ENCODE measurements at places on chromosomes 12 and 14. TPM values are rescaled to one million over a fixed set of nuclear protein-coding genes. Genes with fewer than 3 reads are reported as not detected.
A peak's percentile ranks its signal among the peaks of the same experiment; 100 is the strongest.

Gene IL26
- total RNA-seq = not detected

Gene RDH12
- total RNA-seq = 0.38 TPM

GRCh38 chr14:51442513-51443175 is 202.6 kb downstream of the TMX1 start:
- H3K36me3 ChIP-seq = no peaks in the 10 kb centered on the region
- peak overlapping the region; percentile 0 for H3K27ac ChIP-seq
- DNase-seq = peak; percentile 41
- H3K27me3 ChIP-seq = no peaks in the 10 kb centered on the region
- no peak overlapping the region for H3K4me3 ChIP-seq
- H3K4me1 ChIP-seq = peaks cover 32% of the 10 kb centered on the region

DNA sequence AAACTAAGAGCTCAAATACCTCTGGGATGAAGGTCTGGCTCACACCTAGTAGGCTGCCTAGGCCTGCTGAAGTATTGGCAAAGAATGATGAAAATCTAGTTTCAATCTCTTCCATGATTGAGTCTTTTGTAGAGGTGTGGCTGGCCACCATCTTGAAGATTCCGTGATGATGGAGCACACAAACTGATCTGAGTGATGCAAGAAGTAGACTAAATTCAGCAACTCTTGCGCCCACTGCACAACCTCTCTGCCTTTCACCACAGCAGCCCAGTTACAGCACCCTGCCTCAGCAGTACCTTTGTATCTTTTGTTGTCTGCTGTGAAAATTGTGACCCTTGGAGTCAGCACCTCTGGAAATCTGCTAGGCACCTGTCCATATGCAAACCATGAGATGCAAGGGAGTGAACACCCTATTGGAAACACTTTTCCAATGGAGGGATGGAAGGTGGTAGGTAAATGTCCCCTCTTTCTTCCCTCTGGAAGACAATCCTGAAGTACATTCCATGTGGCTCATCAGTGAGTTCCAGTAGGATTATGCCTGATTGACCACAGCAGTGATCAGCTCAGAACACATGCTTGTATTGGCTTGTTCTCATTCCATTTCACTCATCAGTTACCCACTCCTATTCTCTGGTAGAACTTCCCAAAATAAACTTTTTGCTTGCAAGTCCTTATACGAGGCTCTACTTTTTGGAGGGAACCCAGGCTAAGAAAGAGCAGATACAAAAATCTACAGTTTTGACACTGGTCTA is 58.6 kb downstream of the BTBD7 start:
- no peak for DNase-seq
- H3K27ac ChIP-seq = no peak overlapping the region
- no peak overlapping the region for H3K4me3 ChIP-seq
- H3K4me1 ChIP-seq = peaks cover 12% of the 10 kb centered on the region

DNA sequence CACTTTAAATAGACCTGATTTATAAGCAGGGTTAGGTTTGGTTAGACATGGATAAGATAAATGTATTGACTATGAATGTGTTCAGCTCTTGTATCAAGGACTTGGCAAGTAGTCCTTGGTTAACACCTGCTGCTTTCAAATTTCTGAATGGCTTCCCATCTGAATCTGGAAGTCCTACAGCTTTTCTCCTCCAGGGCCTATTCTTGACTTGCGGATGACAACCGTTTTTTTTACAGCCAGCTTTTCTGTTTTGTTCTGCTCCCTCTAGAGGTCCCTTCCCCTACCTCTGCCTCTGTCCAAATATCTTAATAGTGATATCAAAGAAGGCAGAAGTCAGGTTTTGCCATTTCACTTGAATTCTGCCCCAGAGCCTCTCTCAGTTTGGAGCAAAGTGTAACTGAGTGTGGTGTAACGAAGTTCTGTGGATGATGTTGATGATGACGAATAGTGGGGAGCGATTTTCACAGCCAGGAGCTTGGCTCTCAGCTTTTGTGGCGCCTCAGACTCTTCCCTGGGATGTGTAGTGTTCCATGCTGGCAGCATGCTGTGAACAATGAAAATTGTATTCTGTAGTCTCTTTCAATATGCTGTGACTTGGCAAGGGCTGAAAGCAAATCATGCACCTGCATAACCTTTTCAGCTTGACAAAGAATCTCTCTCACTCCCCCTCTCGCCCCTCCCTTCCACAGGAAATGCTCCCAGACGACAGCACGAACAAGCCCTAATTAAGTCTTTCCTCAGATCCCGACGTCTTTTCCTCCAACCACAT is 5.0 kb upstream of the SLC4A8 start:
- no peak overlapping the region for H3K4me3 ChIP-seq
- DNase-seq = no peak
- H3K36me3 ChIP-seq = no peaks in the 10 kb centered on the region
- H3K27ac ChIP-seq = no peak overlapping the region
- no peaks in the 10 kb centered on the region for H3K4me1 ChIP-seq
- peaks cover 32% of the 10 kb centered on the region for H3K27me3 ChIP-seq

DNA sequence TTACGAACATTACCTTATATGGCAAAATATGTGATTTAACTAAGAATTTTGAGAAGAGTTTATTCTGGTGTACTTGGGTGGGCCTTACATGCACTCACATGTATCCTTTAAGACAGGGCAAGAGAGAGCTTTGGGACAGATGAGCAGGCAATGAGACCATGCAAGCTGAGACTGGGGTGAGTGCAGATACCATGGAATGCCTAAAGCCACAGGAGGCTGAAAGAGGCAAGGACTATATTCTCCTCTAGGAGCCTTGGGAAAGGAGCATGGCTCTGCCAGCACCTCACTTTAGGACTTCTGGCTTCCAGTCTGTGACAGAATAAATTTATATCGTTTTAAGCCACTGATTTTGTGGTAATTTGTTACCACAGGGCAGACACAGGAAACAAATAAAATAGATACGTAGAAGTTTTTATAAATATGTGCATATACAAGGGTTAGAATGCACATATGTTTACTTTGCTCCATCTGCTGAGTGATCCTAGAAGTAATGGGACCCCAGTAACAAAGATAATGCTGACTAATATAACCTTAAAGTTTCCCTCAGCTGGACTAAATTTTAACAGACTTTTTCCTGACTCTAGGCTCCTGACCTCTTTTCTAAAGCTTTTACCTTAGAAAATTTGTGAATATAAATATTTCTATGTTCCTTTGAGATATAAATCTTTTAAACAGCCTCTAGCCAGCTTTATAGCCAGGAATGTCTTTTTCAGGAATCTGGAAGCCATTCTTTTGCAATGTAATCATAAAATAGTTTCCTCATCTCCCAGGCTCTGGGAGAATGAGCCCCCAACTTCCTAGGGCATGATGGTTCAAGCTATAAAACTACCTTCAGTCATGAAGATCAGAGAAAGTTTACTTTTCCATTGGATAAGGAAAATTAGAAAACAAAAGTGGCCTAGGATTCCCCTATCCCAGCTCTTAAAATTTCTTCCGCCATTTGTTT is 216.8 kb downstream of the PPFIA2 start:
- H3K4me1 ChIP-seq = no peaks in the 10 kb centered on the region
- no peak overlapping the region for H3K4me3 ChIP-seq
- H3K27ac ChIP-seq = no peak overlapping the region

DNA sequence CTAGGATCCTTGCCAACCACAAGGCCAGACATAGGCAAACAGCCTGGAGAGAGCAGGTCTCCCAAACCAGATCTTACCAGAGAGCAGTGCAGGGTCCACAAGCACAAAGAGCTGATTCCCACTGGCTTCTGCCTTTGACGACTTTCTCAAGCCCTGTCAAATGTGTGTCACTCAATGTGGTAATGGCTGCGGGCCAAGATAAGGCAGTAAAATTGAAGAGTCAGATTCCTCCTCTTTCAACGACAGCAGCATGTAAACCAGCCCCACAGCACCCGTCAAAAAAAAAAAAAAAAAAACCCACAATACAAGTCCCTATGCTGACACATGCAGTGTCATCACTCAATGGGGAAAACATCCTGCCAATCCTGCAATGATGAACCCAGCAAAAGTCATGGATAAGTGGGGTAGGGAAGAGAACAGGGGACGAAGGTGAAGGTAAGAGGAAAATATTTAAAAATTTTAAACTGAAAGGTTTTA is at the start of gene STON2:
STON2 (minus strand) TSS at position 123 of the 477 bp plus-strand sequence. CDS start 1,942 bp downstream, outside the sequence.
- peaks cover 29% of the 10 kb centered on the region for H3K4me1 ChIP-seq
- H3K27ac ChIP-seq = peak within 1 kb of the TSS; percentile 48
- H3K27me3 ChIP-seq = no peaks in the 10 kb centered on the region
- peak within 1 kb of the TSS; percentile 0 for H3K4me3 ChIP-seq
- peak; percentile 38 for DNase-seq

DNA sequence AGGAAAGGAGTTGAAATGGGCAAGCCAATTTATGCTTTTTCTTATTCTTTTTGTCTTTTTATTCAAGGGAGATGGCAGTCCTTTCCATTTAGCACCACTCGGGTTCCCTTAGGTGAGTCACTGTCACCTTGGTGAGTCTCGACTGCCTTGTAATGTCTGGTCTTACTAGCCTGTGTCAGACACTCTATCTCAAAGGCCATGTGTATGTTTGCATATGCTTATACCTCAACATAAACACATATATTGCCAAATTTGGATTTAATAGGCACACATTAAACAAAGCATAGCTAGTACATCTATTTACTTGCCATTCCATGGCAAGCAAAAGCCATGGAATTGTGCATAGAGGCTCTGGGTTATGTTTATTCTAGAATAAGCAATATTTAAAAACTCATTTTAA is 624.9 kb upstream of the FOXG1 start:
- H3K36me3 ChIP-seq = no peaks in the 10 kb centered on the region
- no peak overlapping the region for H3K4me3 ChIP-seq
- no peaks in the 10 kb centered on the region for H3K4me1 ChIP-seq
- DNase-seq = no peak
- H3K27ac ChIP-seq = no peak overlapping the region
- no peaks in the 10 kb centered on the region for H3K27me3 ChIP-seq

DNA sequence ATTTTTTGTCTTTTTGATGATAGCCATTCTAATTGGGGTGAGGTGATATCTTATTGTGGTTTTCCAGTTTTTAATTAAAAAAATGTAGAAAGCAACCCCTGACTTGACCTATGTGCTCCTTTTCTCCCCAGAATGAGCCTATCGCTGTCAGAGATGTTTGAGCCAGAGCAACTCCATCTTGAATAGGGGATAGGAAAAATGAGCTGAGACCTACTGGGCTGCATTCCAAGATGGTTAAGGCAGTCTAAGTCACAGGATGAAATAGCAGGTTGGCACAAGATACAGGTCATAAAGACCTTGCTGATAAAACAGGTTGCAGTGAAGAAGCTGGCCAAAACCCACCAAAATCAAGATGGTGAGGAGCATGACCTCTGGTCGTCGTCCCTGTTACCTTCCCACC is 13.8 kb downstream of the ERP27 start:
- no peak overlapping the region for H3K4me3 ChIP-seq
- H3K27me3 ChIP-seq = no peaks in the 10 kb centered on the region
- no peak for DNase-seq
- no peak overlapping the region for H3K27ac ChIP-seq
- peaks cover 21% of the 10 kb centered on the region for H3K4me1 ChIP-seq
- H3K36me3 ChIP-seq = peaks cover 8% of the 10 kb centered on the region

- peak; percentile 46 for DNase-seq
- peaks cover 44% of the 10 kb centered on the region for H3K4me1 ChIP-seq
- peak overlapping the region; percentile 27 for H3K27ac ChIP-seq
These were observed 129.5 kb upstream of the NCOR2 start for GRCh38 chr12:124696693-124697476.

GRCh38 chr12:96077081-96077480 is 41.7 kb upstream of the LTA4H start:
- H3K4me1 ChIP-seq = peaks cover 27% of the 10 kb centered on the region
- peaks cover 5% of the 10 kb centered on the region for H3K36me3 ChIP-seq
- H3K27ac ChIP-seq = no peak overlapping the region
- DNase-seq = no peak
- H3K4me3 ChIP-seq = no peak overlapping the region

DNA sequence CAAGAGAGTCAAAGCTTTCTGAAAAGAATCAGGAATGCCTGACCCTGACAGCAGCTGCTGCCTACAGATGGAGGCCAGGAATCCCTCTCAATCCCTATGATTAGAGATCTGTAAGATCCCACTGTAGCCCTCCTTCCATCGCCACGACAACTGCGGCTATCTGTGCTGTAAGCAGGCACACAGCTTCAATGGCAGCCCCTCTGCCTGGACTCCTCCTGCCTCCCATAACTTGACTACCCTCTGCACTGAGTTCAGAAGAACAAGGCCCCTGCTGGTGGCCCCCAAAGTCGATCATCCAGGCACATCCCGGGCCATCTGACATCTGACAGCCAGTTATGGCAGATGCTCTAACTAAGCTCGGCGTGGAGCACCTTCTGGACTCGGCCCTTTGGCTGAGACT is 2.9 kb downstream of the CLMN start:
- H3K36me3 ChIP-seq = peaks cover 63% of the 10 kb centered on the region
- no peak for DNase-seq
- H3K27ac ChIP-seq = peak overlapping the region; percentile 21
- peaks cover 77% of the 10 kb centered on the region for H3K4me1 ChIP-seq
- H3K27me3 ChIP-seq = no peaks in the 10 kb centered on the region
- peak overlapping the region; percentile 97 for H3K4me3 ChIP-seq

DNA sequence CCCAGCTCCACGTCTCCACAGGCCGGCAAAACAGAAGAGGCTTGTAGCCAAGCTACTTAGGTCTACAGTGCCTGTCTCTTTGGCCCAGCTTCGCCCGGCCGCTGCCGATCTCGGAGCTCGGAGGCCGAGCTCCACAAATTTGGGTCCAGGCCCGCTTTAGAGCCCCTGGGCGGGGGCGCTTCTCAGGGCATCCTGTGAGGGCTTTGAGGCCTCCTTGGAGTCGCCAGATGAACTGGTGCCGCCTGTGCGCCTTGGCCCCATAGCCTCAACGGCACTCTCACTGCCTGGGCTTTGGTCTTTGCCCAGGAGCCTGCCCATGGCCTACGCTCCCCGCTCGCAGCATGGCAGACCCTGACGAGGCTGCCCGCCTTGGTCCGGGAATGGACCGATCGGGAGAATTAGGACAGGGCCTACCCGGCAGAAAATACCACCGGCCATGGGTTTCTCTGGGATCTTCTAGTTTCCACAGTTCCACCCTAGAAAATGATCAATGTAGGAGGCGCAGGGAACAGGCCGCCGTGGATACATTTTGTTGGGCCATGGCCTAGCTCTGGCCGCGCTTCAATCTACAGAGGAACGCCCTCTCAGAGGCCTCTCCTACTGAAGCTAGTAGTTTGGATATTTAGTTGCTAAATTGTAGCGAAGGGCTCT is 953 bp upstream of the NKX2-8 start:
- no peak for DNase-seq
- peaks cover 16% of the 10 kb centered on the region for H3K36me3 ChIP-seq
- H3K4me1 ChIP-seq = no peaks in the 10 kb centered on the region
- peaks cover 25% of the 10 kb centered on the region for H3K27me3 ChIP-seq
- H3K27ac ChIP-seq = no peak overlapping the region

GRCh38 chr14:73752297-73752992 is 38.3 kb upstream of the PNMA1 start:
- peak; percentile 48 for DNase-seq
- H3K27me3 ChIP-seq = no peaks in the 10 kb centered on the region
- H3K4me3 ChIP-seq = peak overlapping the region; percentile 73
- H3K27ac ChIP-seq = peak overlapping the region; percentile 83
- H3K4me1 ChIP-seq = peaks cover 77% of the 10 kb centered on the region

DNA sequence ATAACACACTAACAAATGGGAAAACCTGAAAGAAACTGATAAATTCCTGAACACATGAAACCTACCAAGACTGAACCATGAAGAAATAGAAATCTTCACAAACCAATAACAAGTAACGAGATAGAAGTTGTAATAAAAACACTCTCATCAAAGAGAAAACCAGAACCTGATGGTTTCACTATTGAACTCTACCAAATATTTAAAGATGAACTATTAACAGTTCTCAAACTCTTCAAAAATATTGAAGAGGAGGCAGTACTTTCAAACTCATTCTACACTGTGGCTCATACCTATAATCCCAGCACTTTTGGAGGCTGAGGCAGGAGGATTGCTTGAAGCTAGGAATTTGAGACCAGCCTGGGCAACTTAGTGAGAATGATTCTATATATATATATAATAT is 48.4 kb upstream of the TMTC2 start:
- H3K27me3 ChIP-seq = no peaks in the 10 kb centered on the region
- no peak overlapping the region for H3K4me3 ChIP-seq
- H3K4me1 ChIP-seq = peaks cover 23% of the 10 kb centered on the region
- no peak for DNase-seq
- peak overlapping the region; percentile 5 for H3K27ac ChIP-seq
- peaks cover 10% of the 10 kb centered on the region for H3K36me3 ChIP-seq

Measured in Calu3 (cell line).